ENCODE measurements at places on chromosomes 2 and 18.
A peak's percentile ranks its signal among the peaks of the same experiment; 100 is the strongest.

GRCh38 chr2:160510617-160511016, 17.0 kb upstream of the RBMS1 start:
- DNase-seq, result no peak

GRCh38 chr2:130806370-130806769, 30.3 kb upstream of the ARHGEF4 start:
- DNase-seq, result no peak

DNA sequence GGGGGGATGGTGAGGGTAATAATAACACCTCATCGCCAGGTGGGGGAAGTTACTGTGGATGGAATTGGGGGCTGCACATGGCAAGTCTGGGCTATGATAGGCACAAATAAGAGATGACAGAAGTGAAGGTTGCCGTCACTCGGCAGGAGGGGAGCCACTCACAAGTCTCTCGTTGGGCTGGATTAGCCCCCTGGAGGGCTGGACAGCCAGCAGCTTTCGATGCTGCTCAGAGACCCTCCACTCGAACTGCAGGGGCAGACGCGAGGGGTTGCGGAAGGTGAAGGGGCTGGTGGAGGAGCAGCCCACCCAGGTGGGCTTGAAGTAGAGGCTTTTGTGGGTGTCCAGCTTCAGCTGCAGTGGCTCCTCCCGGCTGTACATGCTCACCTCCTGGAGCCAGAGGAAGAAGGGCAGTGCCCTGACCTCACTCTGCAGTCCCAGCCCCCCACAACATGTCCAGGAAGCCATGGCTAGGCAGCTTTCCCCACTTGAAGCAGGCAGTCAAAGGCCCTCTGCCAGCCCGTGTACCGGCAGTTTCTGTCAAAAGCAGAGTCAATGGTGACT, 18.2 kb downstream of the CFAP65 start:
- DNase-seq, result no peak

DNA sequence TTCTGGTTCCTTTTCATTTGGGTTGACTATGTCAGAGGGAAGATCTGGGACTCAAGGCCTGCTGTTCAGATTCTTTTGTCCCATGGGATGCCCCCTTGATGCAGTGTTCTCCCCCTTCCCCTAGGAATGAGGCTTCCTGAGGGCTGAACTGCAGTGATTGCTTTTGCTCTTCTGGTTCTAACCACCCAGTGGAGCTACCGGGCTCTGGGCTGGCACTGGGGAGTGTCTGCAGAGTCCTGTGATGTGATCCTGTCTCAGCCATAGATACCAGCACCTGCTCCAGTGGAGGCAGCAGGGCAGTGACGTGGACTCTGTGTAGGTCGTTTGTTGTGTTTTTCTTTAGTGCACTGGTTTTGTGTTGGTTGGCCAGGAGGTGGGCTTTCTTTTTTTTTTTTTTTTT, 32.1 kb upstream of the RHOB start:
- DNase-seq, result no peak

DNA sequence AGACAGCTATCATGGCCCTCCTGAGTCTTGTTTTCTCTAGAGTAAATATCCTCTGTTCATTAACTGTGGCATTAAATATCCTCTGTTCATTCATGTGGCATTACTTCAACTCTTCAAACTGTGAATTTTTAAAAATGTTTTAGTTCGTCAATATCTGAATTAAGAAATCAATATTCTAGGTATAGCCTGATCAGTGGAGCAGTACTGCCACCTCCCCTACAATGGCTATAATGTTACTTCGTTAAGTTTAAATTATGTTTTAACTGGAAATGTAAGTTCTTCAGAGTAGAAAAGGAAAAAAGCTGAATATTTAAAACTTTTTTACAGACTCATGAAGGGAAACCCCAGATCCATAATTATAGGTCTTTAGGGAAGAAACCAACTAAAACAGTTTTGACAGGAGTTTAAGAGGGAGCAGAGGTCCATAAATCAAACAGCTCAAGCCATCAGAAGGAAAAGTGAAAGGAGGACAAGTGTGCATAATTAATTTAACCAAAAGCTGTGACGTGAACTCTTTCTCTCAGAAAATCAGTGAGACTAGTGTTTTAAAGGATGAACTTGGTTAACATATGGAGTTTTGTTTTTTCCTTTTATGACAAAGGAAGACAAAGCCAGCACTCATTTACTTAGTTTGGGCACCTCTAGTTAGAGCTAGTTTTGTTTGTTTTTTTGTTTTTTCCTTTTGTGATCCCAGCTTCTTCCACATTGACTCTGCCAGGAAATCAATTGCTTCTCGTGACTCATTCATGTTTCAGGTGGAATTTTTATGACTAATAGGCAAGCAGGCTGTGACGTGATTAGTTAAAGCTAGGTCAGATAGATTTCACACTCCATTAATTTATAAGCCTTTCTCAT, 44.9 kb downstream of the RBBP8 start:
- peak; percentile 27 for DNase-seq

DNA sequence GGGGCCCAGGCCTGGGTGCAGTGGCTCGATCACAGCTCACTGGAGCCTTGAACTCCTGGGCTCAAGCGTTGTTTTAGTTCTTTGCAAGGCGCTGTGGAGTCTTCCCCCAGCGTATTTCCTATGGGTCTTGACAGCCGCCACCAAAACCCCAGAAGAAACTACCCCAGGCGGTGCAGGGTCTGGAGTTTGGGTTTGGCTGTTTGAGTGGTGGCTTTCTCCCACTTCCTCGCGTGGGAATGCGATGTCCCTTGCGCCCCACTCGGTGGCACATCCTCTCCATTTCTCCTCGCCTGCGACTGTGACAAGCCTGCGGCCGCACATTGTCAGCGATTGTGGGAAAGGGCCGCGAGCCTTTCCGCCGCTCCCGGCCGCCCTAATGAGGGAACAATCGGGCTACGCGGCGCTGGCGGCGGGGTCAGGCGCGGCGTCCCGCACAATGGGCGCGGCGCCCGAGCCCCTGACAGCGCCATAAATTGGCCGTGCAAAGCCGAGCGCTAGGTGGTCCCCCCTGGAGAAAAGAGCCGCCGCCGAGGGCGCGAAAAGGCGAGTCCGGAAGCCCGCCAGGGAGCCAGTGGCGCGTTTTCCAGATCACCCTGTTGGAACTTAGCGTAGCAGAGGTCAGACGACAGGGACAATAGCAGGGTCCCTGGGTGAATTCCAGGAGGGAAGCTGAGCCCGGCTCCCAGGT, 194.9 kb upstream of the POU3F3 start:
- DNase-seq, result no peak

DNA sequence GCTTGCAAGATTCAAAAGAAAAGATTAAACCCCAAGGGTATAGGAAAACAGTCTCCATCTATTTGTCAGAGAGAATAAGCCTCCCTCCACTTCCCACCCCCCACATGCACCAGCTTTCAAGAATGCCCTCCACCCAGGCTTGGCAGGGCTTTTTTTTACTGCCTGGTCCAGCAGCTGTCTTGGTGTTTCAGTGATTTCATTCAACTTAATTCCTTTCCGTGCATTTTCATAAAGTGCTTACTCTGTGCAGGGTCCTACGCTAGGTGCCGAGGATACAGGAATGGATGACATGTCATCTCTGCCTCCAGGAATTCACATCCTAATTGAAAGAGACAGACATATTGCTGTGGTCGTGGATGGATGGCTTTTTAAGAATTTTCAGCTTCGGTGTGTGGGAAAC, 117.9 kb downstream of the LRATD1 start:
- DNase-seq, result no peak

GRCh38 chr2:21431078-21431477, 307.3 kb downstream of the TDRD15 start:
- no peak for DNase-seq

DNA sequence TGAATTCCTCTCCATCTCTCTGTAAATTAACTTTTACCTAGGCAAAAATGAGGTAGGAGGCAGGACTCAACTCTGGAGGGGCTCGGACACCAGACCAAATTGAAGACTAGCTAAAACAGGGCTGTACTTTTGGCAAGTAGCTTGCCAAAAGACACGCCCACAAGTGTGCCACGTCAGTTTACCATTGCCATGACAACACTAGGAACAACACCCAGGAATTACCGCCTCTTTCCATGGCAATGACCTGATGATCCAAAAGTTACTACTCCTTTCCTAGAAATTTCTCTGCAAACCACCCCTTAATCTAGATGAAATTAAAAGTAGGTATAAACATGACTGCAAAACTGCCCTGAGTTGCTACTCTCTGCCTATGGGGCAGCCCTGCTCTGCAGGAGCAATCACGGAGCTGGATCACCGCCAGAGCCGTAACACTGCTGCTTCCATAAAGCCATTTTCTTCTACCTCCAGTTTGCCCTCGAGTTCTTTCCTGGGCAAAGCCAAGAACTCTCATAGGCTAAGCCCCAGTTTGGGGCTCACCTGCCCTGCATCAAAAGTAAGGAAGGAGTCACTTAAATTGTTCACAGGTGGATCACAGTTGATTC, 66.0 kb upstream of the FAM136A start:
- no peak for DNase-seq

Data from AG09319 (cell line).